ENCODE measurements at places on chromosomes 2 and 18.

- DNase-seq: no peak
These were observed 304.2 kb downstream of the FBXO15 start for GRCh38 chr18:73843455-73843854.

DNA sequence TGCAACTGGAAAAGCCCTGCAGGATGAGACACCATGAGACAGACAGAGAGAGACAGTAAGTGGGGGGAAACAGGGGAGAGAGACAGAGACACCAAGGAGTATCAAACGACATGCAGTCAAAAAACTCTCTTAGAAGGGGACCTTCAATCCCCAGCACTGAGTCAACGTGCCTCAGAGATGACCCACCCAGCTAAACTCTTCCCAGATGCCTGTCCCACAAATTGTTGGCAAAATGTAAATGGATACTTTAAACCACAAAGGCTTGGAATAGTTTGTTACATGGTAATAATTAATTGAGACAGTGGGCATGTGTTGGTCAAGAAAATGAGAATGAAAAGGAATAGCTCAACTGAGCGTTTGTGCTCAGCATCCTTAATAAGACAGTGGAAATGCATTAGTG, 98.3 kb downstream of the GRB14 start:
- DNase-seq: no peak

GRCh38 chr2:134375935-134376334, 122.1 kb downstream of the MGAT5 start:
- DNase-seq: peak; percentile 57

GRCh38 chr2:1593371-1594122, 150.8 kb downstream of the PXDN start:
- no peak for DNase-seq

DNA sequence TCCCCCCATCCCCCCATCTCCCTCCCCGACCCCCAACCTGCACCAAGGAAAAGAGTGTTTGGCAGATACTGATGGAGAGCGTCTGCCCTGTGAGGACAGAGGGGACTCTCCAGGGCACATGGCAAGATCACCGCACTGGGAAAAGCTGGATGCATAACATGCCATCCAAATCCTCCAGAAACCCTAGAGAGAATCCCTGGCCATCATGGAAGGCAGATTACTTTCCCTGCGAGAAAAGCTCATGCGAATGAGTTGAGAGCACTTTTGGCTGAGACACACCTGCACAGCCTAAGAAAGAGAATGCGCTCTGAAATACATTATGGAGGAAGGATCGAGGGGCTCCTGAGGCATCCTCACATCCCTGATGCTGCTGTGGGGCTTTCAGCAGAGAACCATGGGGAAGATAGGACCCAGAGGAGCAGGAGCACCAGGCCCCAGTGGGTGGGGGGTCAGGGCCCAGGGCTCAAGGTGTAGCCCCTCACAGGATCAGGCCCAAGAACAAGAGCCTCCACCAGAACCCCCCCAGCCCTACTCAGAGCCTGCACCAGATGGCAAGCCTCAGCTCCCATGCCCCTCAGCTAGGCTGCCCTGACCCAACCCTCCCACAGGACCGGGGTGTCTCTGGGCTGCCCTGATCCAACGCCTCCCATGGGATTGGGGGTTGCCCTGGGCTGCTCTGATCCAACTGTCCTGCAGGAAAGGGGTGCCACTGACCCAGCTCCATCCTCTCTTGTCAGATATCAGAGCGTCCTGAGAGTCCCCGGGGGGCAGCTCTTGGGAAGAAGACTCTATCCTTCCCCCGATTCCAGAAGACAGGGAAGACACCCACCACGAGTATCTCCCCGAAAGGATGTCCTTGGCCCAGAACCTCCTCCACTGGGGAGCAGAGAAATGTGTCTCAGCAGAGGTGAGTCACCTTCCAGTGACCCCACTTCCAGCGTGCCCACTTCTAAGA, 153.4 kb downstream of the NDUFA10 start:
- DNase-seq: no peak

DNA sequence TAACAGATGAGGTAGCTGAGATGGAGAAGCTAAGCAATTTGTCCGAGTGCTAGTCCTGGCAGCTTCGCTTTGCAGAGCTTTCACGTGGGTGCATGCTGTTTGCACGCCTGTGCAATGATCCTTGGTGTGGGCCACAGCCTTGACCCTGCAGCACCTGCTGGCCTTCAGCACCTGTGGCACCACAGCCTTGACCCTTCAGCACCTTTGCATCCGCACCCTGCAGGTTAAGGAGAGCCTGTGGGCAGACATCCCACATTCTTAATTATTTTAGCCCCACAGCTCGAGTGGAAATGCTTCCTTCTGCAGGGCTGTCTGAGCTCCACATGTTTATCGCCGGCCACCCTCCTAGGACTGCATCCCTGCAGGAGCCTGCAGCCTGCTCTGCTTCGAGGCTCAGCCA, 19.3 kb downstream of the NCK2 start:
- DNase-seq: no peak

- DNase-seq: no peak
These were observed 421.7 kb downstream of the STK39 start for GRCh38 chr2:167825664-167826063.

DNA sequence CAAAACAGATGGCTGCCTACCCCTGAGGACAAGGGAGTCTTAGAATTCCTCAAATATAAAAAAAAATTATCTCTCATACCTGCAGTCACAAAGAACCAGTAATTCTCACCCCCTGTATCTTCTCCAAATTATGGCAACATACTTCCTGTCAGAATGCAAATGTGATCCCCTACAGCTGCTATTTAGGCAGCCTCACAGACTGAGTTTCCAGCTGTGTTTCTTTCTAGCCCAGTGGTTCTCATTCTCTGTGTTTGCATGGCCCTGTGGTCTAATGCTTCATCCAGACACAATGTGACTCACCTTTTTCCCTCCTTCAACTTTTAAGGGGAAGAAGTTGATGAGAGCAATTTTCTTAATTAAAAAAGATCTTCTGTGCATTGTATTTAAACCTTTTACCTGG, 726.3 kb downstream of the TSN start:
- DNase-seq: no peak

GRCh38 chr18:57831597-57832377, 28.7 kb upstream of the ATP8B1 start:
- no peak for DNase-seq

DNA sequence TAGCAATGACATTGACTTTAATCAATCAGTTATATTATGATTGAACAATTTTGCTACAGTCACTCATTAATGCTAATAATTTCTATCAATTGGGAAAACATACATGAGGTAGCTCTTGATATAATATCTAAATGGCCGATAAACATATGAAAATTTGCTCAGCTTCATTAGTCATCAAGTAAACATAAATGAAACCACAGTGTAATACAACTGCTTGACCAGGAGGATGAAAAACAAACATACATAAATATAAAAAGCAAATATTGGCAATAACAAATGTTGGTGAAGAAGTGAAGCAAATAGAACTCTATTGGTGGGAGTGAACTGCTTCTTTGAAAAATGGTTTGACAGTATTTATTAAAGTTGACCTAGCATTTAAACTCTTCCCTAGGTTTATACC, 130.9 kb downstream of the ASXL3 start:
- DNase-seq: no peak

GRCh38 chr18:48780201-48780912, 170.4 kb downstream of the SMAD7 start:
- DNase-seq: peak; percentile 9

DNA sequence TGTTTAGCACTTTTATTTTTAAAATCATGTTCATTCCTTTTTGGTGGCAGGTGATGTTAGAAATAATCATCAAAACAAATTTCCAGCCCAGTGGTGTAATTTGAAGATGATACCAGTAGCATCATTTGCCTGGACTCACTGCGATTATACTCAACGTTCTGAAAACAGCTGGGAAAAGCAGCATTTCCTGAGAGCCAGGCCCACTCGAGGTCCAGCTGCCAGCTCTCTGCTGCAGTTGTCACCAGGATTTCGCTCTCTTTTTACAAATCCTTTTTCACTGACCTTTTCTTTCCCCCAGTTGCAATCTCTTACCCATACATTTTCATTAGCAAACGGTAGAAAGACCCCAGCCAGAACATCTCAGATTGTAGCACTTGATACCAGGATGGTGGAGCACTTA, 110.6 kb upstream of the LYPD1 start:
- peak; percentile 43 for DNase-seq

DNA sequence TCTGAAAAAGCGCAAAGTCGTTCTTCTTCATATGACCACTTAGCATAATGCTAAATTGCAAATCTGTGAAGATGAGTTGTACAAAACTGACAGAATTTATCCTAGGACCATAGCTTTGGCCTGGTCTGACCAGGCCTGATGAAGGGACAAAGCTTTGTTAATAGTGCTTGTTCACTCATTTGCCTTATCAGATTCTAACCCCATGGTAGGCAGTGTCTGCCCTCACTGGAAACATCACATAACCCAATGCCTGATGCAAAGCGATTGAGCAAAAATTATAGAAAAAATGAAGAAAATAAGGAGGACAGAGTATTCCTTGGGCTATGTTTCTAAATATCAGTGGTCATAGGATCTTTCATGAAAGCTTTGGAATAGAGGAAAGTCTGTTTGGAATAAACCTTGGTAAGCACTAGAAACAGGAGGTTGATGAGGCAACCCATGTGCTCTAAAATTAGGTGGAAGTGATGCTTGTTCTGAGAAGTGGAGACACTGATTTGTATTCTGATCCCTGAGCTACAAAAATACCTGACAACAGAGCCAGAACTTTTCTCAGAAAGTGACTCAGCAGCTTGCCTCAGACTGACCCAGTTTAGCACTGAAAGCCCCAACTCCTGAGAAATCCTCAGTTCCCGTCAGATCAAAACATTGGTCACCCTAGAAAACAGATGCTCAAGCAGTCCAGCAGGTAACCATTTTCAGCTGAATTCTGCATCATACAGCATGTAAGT, 131.4 kb upstream of the MAPRE2 start:
- no peak for DNase-seq

DNA sequence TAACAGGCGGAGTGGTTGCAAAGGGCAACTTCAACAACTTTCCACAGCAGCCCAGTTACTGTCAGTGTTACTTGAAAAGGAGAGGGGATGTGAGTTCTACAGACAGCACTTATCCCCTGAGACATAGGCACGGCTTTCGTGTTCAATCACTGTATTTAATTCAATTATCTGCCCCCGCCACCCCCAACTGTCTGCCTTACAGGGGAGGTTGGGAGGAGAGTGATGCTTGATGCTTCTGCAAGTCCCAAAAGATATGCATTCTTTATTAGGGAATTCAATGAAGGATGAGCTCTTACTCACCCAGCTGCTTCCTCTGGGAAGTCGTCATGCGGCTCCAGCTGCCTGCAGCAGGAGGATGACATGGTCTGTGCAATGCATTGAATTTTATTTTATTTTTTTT, 639.9 kb downstream of the DCC start:
- DNase-seq: peak; percentile 12

GRCh38 chr2:217184242-217184641, 324.4 kb upstream of the TNP1 start:
- no peak for DNase-seq

DNA sequence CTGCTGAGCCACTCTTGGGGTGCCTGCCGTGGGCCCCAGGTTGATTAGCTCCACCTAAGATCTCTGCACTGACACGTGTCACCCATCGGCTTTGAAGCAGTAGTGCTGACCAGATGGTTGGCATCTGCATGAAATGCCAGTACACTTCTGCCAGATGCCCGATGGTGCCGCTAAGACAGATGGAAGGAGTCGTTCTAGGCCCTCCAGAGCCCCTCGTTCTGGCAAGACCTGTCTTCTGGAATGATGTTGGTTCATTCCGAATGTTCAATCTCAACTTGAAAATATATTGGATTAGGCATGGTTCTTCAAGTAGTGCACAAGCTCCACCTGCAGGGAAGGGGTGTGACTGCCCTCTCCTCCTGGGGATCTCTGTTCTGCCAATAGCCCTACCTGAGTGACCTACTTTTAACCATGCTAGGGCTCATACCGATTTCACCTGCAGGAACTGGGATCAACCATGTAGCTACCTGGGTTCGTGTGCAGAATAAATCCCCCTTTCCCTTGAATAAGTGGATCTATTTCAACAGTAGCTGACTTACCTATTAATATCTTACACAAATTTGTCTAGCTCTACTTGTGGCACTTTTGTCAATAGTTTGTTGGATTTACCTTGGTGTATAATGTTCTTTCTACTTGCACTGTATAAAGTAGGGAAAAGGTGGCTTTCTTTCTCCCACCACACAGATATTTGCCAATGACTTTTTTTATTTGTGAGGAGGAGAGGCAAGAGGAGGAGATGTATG, 342.6 kb downstream of the CTNNA2 start:
- DNase-seq: peak; percentile 4

- DNase-seq: no peak
These were observed 512.7 kb downstream of the CMPK2 start for GRCh38 chr2:6352906-6353515.

DNA sequence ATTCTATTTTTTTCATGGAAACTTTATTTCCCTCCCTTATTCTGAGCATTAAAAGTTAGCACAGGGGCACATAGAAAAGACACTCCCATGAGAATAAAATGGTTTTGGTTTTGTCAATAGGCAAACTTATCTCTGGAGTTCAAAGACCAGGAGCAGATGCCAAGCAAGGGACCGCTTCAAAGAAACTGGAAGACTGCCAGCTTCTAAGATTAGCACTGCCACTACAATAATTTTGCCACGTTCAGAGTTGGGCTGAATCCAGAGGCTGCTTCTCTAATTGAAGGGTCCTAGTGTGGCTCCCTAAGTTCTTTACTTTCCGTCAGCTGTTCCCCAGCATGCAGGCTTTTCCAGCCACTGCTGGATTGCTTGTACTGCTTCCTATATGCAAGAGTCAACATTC, 681.0 kb upstream of the GCFC2 start:
- DNase-seq: peak; percentile 9

- no peak for DNase-seq
These were observed 82.9 kb downstream of the SCN3A start for GRCh38 chr2:165120740-165121467.

DNA sequence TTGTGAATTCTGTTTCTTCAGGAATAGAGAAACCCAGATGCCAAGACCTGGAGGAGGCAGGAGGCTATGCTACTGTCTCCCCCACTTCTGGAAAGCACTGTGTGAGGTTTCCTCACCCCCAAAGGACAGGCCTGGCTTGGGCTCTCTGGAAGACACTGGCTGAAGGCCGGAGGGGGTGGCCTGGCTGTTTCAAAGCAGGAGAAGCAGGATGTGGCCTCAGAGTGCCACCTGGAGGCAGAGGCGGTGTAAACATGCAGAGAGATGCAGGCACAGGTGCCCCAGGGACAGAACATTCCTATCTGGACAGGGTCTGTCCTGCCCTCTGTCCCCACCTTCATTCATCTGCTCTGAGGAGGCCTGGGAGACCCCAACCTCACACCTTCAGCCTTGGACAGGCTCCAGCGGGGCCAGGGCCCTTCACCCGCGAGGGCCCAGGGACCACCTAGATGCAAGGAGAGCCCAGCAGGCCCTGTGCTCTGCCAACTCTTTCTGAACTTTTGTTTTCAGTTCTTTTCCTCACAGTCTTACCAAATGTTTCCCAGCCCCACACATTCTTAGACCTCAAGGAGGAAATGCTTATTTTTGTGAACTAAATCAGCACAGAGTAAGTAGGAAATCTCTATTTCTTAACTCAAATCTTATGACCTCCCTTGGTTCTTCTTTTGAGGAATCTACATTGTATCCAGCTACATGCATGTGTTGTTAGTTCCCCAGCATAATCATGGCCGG, 79.2 kb downstream of the LONRF2 start:
- peak; percentile 15 for DNase-seq

Measured in NCI-H2227 treated with DMSO at 0.1 percent for 48 hours (cell line).